Right atrium auricular region (tissue), 2 donors: ENCODE measurements at places on chromosomes 16 and 17. TPM values are rescaled to one million over a fixed set of nuclear protein-coding genes. Genes with fewer than 3 reads are reported as not detected.

DNA sequence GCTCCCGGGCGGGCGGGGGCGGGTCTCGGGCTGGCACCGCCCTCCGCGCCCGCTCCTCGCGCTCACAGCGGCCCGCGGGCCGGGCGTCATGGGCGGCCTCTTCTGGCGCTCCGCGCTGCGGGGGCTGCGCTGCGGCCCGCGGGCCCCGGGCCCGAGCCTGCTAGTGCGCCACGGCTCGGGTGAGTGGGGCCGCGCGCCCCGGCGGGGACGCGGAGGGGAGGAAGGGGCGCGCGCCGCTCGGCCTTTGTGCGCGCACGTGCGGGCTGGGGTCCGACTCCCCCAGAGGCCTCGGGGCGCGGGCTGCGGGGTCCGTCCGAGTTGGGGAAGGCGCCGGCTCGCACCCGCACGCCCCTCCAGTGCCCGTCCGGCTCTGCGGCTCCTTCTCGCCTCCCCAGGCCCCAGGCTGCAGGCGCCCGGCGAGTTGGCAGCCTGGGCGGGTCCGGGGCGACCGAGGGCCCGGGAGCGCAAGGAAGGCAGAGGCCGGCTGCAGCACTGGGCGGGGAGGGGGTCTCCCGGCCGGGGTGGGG is at the start of gene NME4:
Gene NME4, plus strand, starts transcription at position 65 of the 527 bp plus-strand sequence. Its CDS starts 24 bp downstream, at position 89.
- no peak for DNase-seq

GRCh38 chr17:37292429-37293139 is 83.2 kb upstream of the C17orf78 start:
- no peak for DNase-seq

C17orf78 gene
- total RNA-seq, result not detected

GRCh38 chr16:20675488-20676267 is 21.8 kb downstream of the ACSM1 start:
- no peak for DNase-seq

DNA sequence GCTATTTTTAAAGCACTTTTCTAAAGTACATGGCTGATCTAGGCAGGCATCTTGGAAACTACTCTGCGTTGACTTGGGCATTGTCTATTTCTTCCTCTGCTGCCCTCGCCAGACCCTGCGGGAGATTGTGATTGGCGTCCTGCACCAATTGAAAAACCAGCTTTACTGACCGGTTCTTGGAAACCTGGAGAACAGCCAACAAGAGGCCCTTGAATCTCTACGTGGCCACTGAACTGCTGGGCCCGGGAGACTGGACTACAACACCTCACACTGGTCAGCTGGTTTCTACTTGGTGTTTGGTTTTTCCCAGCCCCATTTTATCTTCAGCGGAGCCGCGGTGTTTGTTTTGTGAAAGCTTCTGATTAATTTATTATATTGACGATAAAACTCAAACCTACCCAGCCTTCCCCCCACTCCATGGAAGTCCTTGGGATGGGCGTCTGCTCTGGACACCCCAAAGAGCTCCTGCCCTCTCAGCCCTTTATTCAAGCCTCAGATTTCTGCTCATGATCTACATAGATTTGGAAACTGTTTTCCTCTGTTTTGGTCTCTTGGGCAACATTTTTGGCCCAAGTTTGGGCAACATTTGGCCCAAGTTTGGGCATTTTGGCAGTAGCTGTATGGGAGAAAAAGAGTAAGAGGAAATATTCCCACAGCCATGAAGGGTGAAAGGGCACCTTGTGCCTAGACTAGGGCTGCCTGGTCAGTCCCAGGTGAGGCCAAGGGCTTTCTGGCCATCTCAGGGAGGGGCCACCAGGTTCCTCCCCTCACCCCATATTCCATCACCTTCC is 4.7 kb downstream of the MLX start:
- no peak for DNase-seq

OTOP2 gene
- total RNA-seq, result not detected

DNA sequence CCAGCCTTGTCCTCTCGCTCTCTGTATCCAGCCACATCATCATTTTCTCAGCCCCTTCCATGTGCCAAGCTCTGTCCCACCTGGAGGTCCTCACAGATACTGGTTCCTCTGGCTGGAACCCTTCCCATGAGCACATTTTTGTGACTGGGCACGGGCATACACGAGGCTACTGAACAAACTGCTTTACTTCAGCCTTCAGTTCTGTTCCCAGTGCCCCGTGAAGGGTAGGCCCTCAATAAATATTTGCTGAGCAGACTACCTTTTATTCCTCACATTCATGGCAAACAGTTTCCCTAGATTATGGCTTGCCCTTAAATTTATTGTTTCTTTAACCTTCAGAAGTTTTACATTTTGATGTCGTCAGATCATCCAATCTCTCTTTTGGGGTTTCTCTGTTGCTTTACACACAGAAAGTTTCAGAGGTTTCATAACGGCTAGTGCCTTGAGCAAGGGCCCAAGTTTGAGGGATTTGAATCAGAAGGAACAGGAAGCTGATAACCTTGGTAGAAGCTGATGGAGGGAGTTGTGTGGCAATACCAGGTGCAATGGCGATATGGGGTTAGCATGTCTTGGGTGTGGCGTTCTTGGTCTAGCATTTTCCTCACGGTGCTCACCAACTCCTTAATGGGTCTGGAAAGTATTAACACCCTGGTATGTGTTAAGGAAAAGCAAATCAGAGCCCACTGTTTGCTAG is 27.8 kb downstream of the TMEM92 start:
- no peak for DNase-seq

DNA sequence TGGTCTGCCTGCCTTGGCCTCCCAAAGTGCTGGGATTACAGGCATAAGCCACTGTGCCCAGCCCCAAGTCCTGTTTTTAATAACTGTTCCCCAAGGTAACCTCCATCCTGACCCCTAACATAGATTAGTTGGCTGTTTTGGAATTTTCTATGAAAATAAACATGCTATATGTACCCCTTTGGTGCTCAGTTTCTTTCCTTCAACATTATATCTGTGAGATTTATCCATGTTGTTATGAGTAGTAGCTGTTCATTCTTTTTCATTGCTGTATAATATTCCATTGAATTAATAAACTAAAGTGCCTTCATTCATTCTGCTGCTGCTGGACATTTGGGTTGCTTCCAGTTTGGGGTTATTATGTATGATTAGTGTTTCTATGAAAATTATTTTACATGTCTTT is 26.3 kb upstream of the FMNL1 start:
- no peak for DNase-seq

NTN1 gene
- 142 TPM for total RNA-seq

DNA sequence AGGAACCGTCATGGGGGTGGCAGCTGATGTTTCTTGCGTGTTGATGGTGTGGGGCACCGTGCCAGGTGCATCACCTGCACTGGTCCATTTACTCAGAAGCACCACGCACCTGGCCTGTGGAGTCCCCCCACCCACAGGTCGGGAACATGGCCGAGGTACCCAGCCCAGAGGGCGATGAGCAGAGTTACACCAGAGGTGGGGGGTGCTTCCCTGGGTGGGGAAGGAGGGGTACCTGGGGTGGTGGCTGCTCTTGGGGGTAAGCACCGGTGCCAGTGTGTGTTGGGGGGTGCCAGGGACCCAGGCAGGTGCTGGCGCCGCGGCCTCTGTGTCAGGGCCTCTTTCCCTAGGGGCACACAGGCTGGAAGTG is 5.0 kb upstream of the ZNF750 start:
- no peak for DNase-seq

HOXB5 gene
- total RNA-seq, result not detected

- DNase-seq, result no peak
These were observed 571 bp downstream of the CAVIN1 start for GRCh38 chr17:42422412-42422957.

TNP2 gene
- total RNA-seq, result not detected

CES5A gene
- total RNA-seq, result not detected

RNF157 gene
- 13.0 TPM for total RNA-seq
